ENCODE measurements at places on chromosomes 2 and 18. TPM values are rescaled to one million over a fixed set of nuclear protein-coding genes. Genes with fewer than 3 reads are reported as not detected.

The IFIH1 gene
- polyA plus RNA-seq, result 1.8 TPM

The ANKRD12 gene
- polyA plus RNA-seq, result 2.6 TPM

The SGPP2 gene
- polyA plus RNA-seq, result 0.96 TPM

The CYP1B1 gene
- 4.1 TPM for polyA plus RNA-seq

The ZAP70 gene
- 0.06 TPM for polyA plus RNA-seq
